Sigmoid colon (tissue), 7 donors: ENCODE measurements at places on chromosomes 1 and 21.

- no peak for DNase-seq
Measured at GRCh38 chr1:94716965-94717364, 103.2 kb upstream of the SLC44A3 start.

DNA sequence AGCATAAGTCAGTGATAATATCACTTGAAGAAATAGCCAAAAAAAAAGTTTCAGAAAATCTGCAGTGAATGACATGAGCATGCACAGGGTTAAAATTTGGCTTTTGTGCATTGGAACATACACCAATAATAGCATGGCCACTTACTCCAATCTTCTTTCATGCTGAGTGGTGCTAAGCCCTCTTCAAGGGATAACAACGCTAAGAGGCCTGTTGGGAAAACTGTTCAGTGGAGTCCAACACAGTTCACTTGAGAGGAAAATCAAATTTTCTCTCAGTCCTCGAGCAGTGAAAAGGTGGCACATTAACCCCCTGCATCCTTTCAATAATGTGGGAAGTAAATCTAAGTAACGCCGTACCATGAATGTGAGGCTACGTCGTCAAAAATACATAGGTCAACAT, 264.7 kb downstream of the SPATA17 start:
- no peak for DNase-seq

- DNase-seq = peak; percentile 20
Measured at GRCh38 chr1:29275435-29275834, 39.1 kb downstream of the PTPRU start.

DNA sequence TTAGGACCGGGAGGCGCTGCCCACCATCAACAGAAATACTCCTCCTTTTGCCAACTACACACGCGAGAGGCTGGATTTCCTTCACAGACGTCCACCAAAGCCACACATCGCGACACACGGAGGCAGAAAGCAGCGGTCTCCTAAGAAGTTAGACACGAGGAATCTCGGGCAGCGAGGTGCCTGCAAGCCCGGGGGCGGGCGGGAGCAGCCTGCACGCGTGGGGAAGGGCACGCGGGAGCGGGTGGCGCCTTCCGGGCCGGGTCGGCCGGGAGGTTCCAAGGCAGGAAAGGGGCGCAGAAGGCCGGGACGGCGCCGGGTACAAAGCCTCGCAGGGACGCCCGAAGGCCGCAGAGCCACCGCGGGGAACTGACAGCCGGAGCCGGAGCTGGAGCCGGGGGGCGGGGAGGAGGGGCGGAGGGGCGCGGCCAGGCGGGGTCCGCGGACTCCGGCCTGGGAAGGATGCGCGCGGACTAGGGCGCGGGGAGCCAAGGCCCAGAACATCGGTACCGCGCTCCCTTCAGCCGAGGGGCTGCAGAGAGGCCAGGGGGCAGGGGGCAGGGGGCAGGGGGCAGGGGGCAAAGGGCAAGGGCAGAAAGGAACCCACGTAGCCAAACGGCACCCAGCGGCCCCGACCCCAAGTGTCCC, 722 bp downstream of the NPHP4 start:
- peak; percentile 76 for DNase-seq

DNA sequence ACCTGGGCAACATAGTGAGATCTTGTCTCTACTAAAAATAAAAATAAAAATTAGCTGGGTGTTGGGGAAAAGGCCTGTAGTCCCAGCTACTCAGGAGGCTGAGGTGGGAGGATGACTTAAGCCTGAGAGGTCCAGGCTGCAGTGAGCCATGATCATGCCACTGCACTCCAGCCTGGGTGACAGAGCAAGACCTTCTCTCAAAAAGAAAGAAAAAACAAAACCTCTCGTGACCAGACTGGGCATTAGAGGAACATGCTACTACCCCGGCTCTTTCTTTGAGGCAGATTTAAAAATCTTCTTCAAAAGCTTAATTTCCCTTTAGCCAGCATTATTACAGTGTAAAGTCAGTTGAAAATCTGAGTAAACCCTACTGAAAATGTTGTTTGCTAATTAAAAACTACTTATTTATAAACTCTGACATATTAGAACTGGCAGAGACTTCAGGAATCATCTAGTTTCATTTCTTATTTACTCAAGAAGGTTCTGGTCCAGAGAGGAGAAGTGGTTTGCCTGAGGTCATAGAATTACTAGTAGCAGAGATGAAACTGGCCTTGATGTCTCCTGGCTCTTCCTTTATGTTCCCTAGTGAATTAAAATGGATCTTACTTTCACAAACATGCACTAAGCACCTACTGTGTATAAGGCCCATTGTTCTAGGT, 11.6 kb upstream of the ELAVL4 start:
- DNase-seq = no peak
